ENCODE measurements at places on chromosomes 3 and 15.
A peak's percentile ranks its signal among the peaks of the same experiment; 100 is the strongest.

GRCh38 chr3:11791339-11792200 lies 55.1 kb downstream of the TAMM41 start:
- no peak for DNase-seq

GRCh38 chr3:72058493-72059081 lies 273.6 kb upstream of the PROK2 start:
- DNase-seq, result peak; percentile 85

- DNase-seq, result no peak
Observed at GRCh38 chr3:29083676-29084075, 197.2 kb upstream of the RBMS3 start.

DNA sequence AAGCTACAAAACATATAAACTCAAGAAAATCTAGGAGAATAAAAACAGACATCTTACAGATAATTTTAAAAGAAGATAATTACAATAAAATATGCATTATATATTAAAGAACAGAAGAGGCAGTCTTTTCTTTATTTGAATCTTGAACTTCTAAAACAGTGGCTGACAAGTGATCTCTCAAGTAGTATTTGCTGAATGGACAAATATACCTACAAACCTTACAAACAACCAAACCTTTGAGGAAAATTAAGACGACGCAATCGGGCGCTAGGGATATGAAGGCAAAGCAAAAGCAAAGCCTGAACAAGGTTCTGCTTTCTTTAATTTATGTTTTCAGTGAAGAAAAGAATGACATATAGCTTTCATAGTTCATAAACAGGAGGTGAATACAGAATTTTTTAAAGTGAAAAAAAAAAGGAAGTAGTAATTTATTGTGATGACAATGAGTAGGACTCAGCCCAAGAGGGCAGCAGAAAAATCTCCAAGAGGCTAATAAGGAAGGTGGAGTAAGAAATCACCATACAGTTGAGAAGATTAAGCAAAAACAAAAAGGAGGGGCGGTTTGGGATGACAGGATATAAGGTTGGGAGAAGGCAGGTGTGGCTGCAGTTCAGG lies 347.8 kb downstream of the TBC1D5 start:
- DNase-seq, result no peak

DNA sequence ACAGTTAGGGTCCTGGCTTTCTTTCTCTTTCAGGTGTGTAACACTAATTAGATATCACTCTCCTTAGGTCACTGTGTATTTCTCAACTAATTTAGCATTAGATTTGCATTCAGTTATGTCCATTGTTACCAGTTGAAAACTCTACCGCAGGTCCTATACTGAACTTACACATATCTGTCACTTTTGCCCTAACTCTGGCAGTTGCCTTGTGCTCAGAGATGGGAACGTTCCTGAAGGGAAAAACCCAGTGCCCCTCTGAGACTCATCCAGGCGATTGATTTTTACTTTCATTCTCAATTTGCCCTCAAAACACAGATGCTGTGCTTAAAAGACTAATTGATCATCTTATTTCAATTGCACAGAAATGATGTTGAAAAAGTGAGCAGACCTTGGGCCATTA lies 249.1 kb downstream of the ALCAM start:
- no peak for DNase-seq

GRCh38 chr3:160112481-160112880 lies 112.7 kb upstream of the C3orf80 start:
- DNase-seq, result no peak

GRCh38 chr3:145820170-145820569 lies 340.8 kb downstream of the PLOD2 start:
- DNase-seq, result no peak

DNA sequence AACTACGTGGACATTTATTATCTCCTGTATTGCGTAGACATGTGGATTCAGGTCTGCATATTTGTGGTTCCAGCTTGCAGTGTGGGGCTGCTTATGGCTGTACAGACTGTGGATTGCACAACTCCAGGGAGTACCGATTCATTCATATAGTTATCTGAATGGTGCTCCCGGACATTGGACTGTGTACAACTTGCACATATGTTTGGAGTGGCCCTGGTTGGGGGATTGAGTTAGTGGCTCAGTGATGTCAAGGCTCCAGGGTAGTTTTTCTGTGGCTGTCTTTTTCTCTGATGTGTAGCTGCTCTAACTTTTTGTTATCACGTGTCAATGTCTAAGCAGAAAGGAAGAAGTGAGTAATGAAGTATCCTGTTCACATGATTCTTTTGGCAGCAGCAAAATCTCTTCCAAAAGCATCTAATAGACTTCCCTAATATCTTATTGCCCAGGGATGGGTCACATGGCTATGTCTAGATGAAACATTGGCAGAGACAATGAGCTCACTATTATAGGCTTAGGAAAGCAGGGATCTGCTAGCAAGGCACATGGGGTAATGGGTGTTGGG lies 15.8 kb downstream of the ST3GAL6 start:
- no peak for DNase-seq

- no peak for DNase-seq
Observed at GRCh38 chr3:71429597-71429988, 153.9 kb downstream of the FOXP1 start.

DNA sequence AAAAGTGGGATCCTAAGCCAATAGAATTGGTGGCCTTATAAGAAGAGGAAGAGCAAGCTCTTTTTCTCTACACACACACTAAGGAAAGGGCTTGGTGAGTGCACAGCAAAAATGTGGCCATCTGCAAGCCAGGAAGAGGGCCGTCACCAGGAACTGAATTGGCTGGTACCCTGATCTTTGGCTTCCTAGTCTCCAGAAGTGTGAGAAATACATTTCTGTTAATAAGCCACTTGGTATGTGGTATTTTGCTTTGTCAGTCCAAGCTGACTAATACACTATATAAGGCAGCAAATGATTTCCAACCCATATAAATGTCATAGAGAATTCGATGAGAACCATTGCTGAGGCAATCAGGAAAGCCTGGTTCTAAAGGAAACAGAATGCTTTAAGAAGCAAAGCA lies 816.3 kb upstream of the SEMA6D start:
- DNase-seq, result no peak

GRCh38 chr15:77225646-77226045 lies 154.7 kb upstream of the TSPAN3 start:
- DNase-seq, result no peak

- no peak for DNase-seq
Observed at GRCh38 chr3:53511246-53511645, 16.8 kb downstream of the CACNA1D start.

GRCh38 chr3:184811663-184811998 lies 335 bp upstream of the VPS8 start:
- DNase-seq, result no peak

DNA sequence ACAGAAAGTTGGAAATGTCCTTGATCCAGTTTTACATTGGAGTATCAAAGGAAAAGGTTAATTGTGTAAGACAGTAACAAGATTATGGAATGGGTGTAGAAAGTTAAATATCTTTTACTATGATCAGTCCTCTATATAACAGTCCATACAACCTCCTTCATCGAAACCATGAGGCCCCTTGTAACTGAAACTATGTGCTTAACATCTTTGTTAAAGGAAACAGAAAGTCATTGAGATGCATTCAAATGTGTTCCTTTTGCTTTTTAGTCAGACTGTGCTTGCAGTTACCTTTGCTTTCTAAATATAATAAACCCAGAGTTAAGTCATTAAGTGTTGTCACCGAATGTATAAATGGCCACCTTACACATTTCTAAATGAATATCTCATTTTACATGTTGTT lies 1298.5 kb downstream of the ROBO2 start:
- DNase-seq, result no peak

GRCh38 chr3:98746882-98747281 lies 16.3 kb upstream of the ST3GAL6 start:
- DNase-seq, result no peak

GRCh38 chr3:147613725-147614124 lies 204.6 kb downstream of the ZIC1 start:
- DNase-seq, result no peak

- DNase-seq, result peak; percentile 73
Observed at GRCh38 chr3:168395551-168395950, 299.8 kb upstream of the GOLIM4 start.

DNA sequence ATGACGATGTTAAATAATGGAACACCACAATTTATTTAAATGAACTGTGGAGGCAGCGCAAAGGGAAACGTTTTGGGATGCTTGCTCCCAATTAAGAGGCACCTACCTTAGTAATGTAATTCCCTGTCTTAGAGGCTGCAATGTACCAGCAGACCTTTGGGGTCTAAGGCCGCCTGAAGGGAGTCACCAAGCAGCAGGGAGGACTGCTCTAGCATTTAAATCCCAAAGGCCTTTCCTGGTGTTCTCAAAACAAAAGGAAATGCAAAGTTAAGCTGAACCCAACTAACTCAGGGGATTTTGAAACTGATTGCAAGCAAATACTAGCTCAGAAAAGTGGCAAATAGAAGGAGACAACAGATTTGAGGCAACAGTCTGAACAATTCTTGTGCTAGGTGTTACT lies 510.8 kb downstream of the GABRG3 start:
- no peak for DNase-seq

GRCh38 chr3:154615471-154615870 lies 185.5 kb upstream of the GPR149 start:
- no peak for DNase-seq

DNA sequence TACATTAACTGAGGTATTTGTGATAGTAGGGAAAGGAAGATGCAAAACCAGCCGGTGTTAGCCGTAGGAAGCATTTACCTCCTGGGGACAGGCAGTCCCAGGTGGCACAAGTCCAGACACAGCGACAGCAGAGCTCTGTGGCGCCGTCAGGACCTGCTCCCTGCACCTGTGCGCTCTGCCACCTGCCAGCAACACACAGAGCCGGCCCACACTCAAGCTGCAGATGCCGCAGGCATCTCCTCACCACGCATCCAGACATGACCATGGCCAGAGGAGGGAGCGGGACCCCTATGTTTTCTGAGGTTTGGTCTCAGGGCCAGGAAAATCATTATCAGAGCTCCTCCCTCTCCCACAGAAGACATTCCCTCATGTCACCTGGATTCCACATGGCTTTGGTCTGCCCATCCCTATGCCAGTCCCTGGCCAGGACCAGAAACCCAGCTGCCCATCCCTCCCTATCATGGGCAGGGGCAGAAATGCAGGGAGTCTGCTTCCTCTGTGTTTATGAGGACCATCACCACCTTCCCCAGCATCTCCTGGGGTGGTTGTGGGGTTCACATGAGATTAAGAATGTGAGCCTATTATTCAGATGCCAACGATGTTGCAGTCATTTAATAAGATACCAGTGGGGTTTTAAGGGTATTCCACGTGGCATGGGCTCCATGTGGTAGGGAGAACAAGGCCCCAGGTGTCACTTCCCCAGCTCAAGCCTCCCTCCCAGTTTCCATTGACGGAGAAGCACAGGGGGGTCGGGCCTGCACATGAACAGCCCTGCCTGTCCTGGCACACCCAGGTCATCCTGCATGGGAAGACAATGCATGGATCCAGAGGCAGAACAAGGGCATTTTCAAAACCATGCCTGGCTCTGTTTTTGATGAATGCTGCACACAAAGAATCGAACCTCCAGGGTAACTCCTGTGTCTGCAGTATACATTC lies 251.1 kb downstream of the OCA2 start:
- DNase-seq, result peak; percentile 10

- no peak for DNase-seq
Observed at GRCh38 chr15:81270781-81271491, 53.0 kb downstream of the STARD5 start.

GRCh38 chr3:115361806-115362205 lies 214.7 kb upstream of the ZBTB20 start:
- no peak for DNase-seq

DNA sequence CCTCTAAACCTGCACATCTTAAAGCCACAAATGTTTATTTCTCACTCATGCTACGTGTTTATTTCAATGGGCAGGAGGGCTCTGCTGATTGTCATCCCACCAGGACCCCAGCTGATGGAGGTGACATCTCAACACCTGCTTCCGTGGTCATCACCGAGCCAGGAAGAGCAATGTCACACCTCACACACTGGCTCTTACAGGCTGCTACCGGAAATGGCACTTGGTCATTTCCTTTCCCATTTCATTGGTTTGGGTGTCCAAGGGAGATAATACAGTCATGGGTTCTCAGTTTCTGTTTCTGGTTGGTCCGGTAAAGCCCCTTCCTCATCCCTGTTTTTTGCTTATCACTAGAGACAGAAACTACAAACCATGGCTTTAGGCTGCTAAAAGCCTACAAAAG lies 41.9 kb downstream of the ABHD2 start:
- DNase-seq, result no peak

DNA sequence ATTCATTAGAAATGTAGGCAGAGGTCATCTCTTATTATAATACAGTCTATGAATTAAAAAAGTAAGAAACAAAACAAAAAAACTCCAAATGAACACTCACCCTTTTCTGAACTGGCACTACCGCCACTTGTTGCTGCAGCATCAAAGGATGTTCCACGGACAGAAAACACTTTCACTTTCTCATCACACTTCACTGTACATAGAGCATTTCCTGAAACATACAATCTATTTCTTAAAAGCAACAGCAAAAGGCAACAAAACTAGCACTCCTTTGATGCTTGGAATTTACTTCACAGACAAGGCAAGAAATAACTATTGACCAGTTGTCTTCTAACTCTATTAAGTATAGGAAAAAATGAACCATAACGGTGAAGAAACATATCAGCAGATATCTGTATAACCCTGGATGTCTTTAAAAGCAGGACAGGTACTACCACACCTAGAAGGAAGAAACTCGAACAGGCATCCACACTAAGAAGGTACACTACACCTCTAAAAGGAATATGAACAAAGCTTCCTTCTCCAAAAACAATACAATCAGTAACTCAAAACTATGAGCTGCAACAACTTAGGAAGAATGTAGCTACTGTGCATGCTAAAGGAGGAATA lies 24.9 kb downstream of the ETFA start:
- no peak for DNase-seq

- DNase-seq, result no peak
Observed at GRCh38 chr3:168212664-168213285, 117.1 kb upstream of the GOLIM4 start.

GRCh38 chr3:21533002-21533401 lies 218.0 kb downstream of the ZNF385D start:
- no peak for DNase-seq

GRCh38 chr3:71355862-71356261 lies 227.7 kb downstream of the FOXP1 start:
- no peak for DNase-seq

- DNase-seq, result no peak
Observed at GRCh38 chr15:99719096-99719541, 14.1 kb downstream of the LYSMD4 start.

DNA sequence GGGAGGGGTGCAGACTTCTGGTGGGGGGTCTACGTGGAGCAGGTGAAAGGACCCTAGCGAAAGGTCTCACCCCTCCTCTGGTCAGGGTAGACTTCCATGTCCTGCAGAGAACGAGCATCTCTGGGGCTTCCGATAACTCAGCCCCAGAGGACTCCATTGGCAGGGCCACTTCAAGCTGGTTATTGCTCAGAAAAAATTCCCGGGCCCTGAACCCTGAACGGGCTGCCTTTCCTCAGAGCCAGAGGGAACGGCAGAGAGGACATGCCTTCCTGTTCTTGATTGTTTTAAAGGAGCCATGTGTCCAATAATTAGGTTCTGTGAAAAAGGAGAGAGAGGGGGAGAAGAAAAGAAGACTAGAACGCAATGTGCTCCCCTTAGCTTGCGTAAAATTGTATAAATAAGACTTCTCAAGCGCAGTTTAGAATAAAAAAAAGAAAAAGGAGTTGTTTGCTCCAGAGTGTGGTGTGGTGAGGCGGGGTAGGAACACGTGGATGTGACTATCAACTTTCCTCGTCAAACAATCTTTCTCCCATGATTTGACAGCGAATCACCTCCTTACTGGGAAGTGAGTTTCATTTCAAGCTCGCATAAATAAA lies 193.4 kb upstream of the UBE2E1 start:
- no peak for DNase-seq

Data from D341Med (cell line).